ENCODE measurements at places on chromosomes 5 and 9.

DNA sequence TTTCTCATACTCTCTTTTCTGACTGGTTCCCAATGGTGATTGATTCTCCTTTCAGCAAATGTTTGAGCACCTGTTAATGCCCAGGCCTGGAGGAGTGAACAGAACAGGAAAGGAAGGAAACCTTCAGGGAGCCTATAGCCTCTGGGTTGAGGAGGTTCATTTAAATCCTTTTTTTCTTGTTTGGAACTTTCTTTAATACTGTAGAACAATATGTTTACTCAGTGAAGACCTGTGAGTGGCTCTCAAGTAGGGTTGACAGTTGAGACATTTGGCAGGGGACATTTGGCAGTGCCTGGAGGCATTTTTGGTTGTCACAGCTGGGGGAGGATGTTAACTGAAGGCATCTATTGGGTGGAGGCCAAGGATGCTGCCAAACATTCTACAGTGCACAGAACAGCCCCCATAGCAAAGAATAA is 6.1 kb upstream of the FAM120AOS start:
- DNase-seq: no peak

DNA sequence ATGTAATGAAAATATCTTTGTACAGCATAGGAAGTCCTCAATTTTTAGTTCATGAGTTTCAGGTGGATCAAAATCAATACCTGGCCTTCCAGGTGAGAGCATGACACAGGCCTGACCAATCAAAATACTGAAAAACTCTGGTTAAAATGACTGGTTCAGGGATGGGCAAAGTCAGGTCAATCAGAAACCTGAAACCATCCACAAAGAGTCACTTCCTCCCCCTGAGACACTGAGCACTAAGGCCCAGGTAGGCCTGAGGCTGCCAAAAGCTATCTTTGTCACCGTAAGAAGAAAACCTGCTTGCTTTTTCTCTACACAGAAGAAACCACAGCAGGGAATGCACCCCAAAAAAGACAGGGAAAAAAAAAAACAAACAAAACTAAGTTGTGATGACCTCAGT is 444.8 kb downstream of the TLR4 start:
- no peak for DNase-seq

DNA sequence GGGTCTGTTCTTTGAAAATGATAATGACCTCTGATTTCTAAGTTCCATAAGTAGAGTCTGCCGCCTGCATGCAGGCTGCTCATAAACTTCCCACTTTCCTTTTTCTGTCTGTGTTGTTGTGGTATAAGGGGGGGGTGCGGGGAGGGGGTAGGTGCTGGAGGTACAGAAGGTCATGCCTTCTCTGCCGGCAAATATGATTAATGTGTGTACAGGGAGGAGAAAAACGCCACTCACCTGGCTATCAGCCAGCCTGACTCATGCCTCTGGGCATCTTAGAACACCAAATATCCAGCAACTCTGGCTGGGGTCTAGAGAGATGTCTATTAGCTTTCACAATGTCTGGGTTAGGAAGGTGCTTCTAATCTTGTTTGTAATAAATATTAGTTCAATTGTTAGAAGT is 128.3 kb downstream of the EFNA5 start:
- no peak for DNase-seq

DNA sequence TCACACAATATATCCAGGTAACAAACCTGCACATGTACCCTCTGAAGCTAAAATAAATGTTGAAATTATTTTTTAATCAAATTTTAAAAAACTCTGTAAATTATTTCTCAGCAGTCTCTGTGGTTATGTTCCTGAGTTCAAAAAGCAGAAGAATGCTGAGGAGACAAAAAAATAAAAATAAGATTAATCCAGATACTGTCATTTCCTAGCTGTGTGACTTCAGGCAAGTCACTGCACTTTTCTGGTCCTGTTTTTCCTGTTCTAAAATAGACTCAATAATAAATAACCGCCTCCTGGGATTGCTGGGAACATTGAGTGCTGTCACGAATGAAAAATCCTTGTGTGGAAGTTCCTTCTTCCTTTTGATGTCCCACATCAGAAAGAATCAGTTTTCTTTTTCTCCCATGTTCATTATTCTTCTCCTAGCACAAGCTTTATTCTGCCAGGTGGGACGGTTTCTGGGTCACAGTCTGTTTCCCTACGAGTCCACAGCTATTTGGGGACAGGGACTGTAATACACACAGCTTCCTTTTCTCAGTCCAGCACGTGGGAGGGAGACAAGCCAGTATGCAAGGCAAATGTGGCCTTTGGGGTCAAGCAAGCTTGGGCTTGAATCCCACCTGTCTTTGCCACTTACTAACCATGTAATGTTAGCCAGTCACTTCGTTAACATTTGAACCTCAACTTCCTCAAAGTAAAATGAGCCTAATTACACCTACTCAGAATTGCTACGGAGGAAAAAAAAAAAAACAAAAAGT is 156.9 kb downstream of the TRIM32 start:
- no peak for DNase-seq

- DNase-seq: no peak
These were observed 141.9 kb downstream of the NPR3 start for GRCh38 chr5:32852976-32853375.

DNA sequence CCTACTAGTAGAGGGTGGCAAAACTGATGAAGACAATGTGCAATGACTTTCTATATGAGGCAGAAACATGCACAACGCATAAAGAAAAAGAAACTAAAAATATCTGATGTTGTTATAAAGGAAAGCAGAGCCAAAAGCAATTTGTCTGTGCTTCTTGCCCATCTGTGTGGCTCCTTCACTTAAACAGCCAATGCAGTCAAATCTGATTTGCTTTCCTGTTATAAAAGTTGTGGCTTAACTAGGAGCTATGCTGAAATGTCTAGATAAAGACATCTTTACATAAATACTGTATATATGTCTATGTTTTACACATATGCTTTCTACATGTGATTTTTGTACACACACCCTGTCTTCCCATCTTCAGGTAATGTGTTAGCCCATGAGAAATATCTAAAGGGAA is 508.2 kb downstream of the CETN3 start:
- DNase-seq: no peak

- DNase-seq: no peak
These were observed 84.8 kb downstream of the RAD23B start for GRCh38 chr9:107367727-107368502.

DNA sequence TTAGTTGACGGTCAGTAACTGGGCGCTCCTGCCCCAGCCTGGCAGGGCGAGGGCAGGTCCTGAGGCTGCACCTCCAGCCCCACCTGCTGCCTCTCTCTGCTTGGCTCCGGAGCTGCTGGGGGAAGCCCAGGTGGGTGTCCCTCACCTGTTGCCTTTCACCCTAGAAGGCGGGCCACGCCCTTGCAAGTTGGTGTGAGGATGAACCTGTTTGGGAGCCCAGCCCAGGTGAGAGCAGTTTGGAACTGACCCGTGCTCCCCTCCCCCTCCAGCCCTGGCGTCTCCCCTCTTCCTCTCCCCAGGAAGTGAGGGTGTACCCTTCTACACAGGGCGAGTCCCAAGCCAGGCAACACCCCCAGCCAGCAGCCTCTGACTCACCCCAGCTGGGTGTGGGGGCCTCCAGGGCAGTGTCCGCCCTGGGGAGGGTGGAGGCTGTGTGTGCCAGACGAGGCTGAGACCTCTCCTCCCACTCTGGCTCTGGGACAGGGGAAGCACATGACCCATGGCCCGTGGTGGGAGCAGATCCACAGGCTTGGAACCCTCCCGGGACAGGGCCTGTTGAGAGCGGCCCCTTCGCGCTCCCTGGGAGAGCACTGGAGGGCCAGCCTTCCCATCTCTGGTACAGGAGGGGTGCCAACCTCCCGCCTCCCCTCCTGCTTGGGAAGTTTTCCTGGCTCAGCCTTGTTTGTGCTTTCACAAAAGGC is 10.4 kb downstream of the LRRC8A start:
- no peak for DNase-seq

- no peak for DNase-seq
These were observed 158.9 kb upstream of the EGFLAM start for GRCh38 chr5:38099205-38100168.
